Activated naive CD8-positive, alpha-beta T cell treated with anti-CD3 and anti-CD28 coated beads, Interleukin-2, amount 10 ng/mL, durations not matched to agents 7 days and 5 days (primary cell): ENCODE measurements at places on chromosomes 1 and 21. TPM values are rescaled to one million over a fixed set of nuclear protein-coding genes. Genes with fewer than 3 reads are reported as not detected.
A peak's percentile ranks its signal among the peaks of the same experiment; 100 is the strongest.

LCE3D gene
- not detected for total RNA-seq

TOE1 gene
- total RNA-seq: 20.4 TPM

GATAD2B gene
- total RNA-seq: 86.3 TPM

FCAMR gene
- not detected for total RNA-seq

NLRP3 gene
- total RNA-seq: 8.9 TPM

DNA sequence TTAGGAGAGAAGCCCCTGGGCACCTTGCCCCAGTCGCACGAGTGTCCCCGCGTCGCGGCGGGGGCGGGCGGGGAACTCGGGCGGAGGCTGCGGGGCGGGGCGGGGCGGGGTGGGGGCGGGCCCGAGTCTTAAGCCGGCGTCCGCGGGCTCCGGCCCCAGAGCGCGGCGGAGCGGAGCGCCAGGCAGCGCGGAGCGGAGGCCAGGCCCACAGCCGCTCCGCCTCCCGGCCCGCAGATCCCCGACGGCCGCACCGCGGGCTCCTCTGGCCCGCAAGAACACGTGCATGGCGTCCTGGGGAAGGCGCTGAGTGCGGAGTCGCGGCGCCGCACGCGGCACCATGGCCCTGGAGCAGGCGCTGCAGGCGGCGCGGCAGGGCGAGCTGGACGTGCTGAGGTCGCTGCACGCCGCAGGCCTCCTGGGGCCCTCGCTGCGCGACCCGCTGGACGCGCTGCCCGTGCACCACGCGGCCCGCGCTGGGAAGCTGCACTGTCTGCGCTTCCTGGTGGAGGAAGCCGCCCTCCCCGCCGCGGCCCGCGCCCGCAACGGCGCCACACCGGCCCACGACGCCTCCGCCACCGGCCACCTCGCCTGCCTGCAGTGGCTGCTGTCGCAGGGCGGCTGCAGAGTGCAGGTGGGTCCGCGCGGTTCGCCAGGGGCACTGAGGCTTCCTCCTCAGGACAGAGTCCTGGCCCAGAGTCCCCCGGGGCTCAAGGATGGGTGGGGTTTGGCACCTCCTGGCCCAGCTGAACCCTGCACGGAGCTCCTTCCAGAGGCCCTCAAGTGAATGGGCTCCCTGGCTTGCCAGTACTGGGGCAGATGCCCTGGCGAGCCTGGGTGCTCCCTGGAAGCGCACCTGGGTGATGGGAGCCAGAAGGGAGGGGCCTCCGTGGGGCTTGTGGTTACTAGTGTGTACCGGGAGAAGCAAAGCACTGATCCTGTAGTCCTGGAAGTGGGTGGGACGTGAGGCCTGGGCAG is at the start of gene ESPN:
TSS of gene ESPN (plus strand) at position 158 of the 975 bp plus-strand sequence. CDS start at position 338, 180 bp downstream.
- H3K4me3 ChIP-seq: peak within 1 kb of the TSS; percentile 22
- no peak for DNase-seq
- H3K4me1 ChIP-seq: peaks cover 2% of the 10 kb centered on the region
- no peaks in the 10 kb centered on the region for H3K36me3 ChIP-seq
- no peak within 1 kb of the TSS for H3K27ac ChIP-seq

- H3K36me3 ChIP-seq: no peaks in the 10 kb centered on the region
- no peak for DNase-seq
- no peak overlapping the region for H3K4me3 ChIP-seq
- H3K4me1 ChIP-seq: no peaks in the 10 kb centered on the region
- no peak overlapping the region for H3K27ac ChIP-seq
Measured at GRCh38 chr1:203239081-203239480, 9.6 kb upstream of the CHIT1 start.
